ENCODE measurements at places on chromosomes 5 and 9.

GRCh38 chr5:154010660-154011059, 28.1 kb downstream of the FAM114A2 start:
- peak; percentile 17 for DNase-seq

- DNase-seq = no peak
Observed at GRCh38 chr5:68960456-68960855, 133.4 kb upstream of the SLC30A5 start.

DNA sequence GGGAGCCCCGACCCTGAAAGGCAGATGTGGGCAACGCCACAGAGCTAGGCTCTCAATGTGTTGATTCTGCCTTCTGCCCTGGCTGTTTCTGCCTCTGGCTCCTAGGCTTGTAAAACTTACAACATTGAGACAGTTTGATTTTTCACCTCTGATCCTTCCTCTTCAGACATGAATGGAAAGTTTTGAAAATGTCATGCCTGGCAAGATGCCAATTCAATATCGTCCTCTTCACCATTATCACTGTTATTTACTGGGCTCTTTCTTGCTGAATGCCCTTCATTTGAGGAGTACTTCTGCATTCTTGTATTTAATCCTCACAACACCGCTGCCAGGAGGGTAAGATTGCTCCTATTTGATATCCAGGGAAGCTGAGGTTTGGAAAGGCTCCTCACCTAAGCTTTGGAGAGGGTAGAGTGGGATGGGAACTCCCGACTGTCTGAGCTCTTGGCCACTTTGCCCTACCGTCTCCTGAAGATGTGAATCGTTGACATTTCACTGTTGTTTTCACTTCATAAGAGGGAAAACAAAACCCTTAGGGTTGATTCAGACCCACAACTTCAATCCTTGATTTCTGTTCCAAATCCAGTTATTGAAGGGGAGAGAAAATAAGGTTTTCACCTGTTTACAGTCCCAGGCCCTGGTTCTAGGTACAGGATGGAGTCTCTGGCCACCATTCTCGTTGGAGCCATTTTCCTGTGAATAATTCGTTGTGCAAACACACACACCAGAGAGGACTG, 12.7 kb upstream of the FGF1 start:
- no peak for DNase-seq

GRCh38 chr9:130054325-130054786, 650 bp downstream of the GPR107 start:
- no peak for DNase-seq

DNA sequence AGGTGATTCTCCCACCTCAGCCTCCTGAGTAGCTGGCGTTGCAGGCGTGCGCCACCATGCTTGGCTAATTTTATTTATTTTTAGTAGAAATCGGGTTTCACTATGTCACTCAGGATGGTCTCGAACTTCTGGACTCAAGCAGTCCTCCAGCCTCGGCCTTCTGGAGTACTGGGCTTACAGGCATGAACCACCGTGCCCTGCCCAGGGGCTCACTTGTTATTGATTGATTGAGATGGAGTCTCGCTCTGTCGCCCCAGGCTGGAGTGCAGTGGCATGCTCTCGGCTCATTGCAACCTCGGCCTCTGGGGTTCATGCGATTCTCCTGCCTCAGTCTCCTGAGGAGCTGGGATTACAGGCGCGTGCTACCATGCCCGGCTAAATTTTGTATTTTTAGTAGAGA, 1.6 kb downstream of the HSPA4 start:
- no peak for DNase-seq

All from GM04503 (cell line).